ENCODE measurements at places on chromosomes 2 and 18.

- no peak for DNase-seq
Measured at GRCh38 chr2:183229386-183229785, 105.1 kb downstream of the NUP35 start.

DNA sequence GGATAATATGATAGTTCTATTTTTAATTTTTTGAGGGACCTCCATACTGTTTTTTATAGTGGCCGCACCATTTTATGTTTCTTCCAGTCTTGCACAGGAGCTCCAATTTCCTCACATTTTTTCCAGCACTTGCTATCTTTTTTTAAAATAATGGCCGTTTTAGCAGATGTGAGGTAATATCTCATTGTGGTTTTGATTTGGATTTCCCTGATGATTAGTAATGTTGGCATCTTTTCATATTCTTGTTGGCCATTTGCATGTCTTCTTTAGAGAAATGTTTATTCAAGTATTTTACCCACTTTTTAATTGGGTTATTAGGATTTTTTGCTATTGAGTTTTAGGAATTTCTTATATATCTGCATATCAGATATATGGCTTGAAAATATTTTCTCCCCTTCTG is 29.9 kb upstream of the NAPG start:
- DNase-seq = no peak

DNA sequence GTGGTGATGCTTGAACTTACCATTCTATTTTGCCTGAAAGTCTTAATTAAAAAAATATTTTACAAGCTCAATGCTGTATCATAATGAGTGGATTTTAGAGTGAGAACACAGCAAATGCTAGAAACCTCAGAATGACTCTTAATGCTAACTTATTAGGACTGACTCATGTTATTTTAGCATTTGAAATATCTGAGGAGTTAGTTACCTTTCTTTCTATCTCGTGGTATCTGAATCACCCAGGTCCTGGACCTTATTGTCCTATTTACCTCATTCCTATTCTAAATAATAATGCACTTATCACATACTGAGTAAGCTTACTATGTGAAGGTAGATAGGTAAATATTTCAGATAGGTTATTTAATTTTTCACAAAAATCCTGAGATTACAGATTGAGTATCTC is 70.7 kb downstream of the SOS1 start:
- no peak for DNase-seq

GRCh38 chr18:48715711-48716361 is 177.0 kb downstream of the CTIF start:
- peak; percentile 48 for DNase-seq

DNA sequence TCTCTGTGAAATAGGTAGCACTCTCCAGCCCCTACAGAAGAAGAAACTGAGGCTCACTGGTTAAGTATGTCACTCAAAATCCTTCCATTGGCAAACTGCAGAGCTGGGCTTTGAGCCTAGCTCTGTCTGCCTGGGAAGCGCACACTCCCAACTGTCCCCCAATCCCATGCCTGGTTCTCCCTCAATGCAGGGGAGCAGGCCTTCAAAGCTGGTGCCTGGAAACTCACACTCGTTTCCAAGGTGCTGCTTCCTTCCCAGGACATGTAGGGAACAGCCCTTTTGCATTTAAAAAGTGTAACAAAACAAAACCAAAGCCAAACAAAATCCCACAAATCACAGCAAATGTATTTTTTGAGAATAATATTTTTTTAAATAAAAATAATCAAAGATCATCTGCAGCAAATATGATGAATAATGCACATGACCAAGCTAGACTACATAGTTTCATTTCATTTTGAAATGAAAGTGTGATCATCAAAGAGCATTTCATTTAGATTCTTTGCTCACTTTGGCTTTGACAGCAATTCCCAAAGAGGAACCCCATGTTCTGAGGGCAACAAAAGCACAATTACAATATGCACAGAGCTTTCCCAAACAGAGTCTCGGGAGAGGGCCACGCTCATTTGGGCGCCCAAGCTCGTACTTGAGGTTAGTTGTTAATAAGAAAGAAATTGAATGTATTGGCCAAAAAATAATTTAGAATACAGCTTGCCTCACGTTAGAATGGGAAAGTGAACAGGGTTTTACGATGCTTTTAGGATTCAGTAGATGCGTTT is 96.7 kb upstream of the ACKR3 start:
- DNase-seq = no peak

Data from GM20000 (cell line).